ENCODE measurements at places on chromosomes 1 and 21.

GRCh38 chr21:17763288-17764037 lies 55.7 kb downstream of the C21orf91 start:
- no peak for DNase-seq

DNA sequence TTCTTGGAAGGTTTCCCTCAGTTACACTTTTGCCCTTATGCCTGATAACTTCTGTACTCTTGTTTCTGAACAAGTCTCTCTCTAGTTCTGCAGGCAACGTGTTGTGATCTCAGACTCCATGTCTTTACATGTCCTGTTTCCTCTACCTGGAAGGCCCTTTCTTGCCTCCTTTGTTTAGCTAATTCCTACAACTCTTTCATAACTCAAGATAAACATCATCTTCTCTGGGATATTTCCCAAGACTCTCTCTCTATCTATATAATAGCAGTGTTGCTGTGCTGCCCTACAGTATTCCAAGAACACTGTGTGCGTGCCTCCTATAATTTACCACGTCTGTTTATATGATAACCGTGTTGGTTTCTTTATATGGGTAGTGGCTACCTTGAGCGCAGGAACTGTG lies 47.8 kb downstream of the CHRM3 start:
- no peak for DNase-seq

DNA sequence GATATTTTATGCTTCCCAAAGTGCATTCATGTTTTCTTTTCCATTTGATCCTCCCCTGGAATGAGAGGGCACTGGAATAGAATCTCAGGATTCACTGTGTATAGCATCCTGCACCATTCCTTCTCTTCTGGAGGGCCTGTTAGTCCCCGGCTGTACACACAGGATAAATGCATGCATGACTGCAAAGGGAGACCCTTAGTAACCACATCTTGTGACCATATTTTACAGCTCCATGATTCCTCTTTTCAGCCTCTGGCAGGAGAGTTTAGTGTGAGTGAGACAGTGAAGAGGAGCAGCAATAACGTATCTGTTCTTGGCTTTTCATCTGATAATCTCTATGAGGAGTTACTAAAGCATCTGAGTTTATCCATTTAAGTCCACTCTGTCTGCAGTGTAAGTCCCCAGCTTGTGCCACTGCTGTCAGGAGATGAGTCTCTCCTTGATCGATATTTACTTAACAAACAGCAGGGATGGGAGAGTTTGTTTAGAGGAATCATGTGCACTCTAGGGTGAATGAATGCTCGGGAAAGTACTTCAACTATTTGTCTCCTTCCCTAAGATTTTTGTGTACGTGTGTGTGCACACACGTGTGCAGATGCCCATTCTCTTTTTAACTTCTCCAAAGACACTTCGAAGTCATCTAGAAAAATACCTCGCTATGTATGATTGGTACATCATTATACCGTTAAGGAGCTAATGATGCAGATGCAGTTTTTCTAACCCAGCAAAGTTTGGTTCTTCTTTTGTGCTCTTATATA lies 41.1 kb downstream of the PROX1 start:
- no peak for DNase-seq

DNA sequence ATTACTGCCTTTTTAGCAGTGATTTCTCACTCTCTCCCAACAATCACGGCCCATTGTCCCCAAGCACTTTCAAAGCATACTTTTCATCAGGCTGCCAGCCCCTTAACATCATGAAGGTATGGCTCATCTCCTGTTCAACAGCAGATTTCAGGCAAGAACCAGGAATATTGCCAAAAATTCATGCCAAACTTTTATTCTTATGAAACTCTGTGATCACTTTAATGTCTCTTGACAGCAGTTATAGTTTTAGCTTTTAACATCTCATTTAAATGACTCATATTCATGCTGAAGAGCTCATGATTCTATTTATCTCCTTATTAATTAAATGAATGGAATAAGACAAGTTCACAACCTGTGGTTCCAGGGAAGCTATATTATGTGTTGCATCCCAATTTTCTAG lies 235.1 kb downstream of the GRIK1 start:
- no peak for DNase-seq

DNA sequence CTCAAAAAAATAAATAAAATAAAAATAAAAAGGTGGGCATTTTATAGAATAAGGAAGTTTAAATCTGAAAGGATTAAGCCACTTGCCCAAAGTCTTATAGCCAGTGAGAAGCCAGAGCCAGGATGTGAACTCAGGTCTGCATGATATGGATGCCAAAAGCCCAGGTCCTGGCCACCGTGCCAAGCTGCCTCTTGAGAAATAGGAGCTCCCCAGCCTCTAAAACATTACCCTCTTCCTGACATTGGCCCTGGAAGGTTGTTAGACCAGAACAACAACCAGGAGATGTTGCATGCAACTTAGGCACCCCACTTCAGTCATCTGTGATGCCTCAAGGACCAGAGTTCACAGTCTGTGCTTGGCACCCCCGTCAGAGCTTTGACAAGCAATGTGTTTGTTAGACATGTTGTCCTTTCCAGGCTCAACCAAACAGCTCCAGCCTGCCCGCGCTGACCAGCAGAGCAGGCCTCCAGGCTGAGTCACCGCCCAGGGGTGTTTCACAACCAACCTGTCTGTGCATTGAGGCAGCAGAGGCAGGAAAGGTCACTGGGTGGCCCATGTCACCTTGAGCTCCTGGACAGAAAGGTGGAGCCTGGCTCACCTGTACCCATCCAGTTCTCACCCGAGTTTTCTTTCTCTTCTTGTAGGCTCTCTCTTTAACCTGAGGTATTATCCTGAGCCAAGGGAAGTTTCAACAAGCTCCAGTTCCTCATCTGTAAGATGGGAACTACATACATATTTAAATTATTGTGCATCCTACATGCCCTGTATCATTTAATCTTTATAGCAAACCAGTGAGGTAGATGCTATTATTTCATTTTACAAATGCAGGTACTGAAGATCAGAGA lies 14.9 kb upstream of the MED18 start:
- DNase-seq: no peak

GRCh38 chr1:206854401-206855129 lies 10.9 kb upstream of the IL20 start:
- DNase-seq: no peak

GRCh38 chr1:36911561-36912364 lies 122.6 kb downstream of the GRIK3 start:
- no peak for DNase-seq

DNA sequence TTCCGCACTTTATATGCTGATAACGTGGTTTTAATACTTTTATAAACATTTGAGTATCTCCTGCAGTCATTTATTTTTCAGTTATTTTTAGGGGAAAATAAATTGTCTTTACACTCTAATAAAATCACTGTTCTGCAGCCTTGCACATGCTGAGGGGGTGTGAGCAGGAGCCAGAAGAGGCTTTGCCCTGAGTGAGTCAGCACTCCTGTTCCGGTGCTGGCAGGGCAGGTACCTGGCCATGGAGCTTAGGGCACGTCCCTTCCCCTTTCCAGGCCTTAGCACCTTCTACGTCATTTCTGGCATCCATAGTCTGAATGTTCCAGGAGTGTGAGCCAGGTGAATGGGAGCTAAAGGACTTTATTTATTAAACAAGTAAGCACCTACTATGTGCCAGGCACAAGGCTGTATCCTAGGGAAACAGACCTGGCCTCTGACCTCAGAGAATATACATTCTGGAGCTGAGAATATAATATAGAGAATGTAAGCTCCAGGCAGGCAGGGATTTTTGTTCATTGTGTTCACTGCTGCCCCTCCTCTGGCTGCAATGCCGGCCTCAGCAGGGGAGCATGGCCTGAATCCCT lies 402.9 kb downstream of the PTPRU start:
- no peak for DNase-seq

GRCh38 chr21:39037807-39038405 lies 145.3 kb downstream of the PSMG1 start:
- DNase-seq: no peak

- DNase-seq: no peak
Observed at GRCh38 chr1:1440262-1441001, 4.9 kb downstream of the VWA1 start.

All from stimulated activated naive CD8-positive, alpha-beta T cell treated with anti-CD3 and anti-CD28 coated beads, Interleukin-15, amount 100 ng/mL, for 72 hours (primary cell).